Activated T-cell treated with anti-CD3 and anti-CD28 coated beads for 1 hour (primary cell): ENCODE measurements at places on chromosomes 1 and 21.

DNA sequence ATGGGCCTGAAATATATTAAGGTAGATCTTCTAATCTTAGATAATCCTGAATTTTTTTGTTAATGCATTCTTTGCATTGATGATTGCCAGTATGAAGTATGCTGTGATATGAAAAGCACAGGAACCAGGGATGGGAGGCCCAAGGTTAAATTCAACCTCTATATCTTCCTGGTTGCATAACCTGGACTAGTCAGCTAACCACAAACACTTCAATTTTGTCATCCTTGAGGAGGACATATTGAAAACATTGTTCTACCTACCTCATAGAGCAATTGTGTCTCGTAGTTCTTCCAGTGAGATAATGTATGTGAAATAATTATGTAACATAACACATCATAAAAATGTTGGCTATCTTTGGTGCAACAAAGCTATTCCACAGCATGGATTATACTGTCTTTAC, 25.6 kb downstream of the PDC start:
- no peak for DNase-seq

DNA sequence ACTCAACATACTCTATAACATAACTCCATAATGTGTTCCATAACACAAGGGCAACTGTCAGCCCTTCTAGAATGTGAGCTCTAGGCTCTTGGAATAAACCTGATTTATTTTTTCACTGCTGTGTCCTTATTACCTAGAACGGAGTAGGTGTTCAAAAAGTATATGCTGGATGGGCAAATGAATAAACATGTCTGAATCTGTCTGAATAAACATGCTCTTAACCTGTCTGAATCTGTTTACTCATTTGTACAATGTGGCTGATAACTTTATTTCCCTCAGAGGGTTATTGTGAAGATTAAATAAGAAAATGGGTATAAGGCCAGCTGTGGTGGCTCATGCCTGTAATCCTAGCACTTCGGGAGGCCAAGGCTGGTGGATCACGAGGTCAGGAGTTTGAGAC, 42.3 kb downstream of the AZIN2 start:
- no peak for DNase-seq

DNA sequence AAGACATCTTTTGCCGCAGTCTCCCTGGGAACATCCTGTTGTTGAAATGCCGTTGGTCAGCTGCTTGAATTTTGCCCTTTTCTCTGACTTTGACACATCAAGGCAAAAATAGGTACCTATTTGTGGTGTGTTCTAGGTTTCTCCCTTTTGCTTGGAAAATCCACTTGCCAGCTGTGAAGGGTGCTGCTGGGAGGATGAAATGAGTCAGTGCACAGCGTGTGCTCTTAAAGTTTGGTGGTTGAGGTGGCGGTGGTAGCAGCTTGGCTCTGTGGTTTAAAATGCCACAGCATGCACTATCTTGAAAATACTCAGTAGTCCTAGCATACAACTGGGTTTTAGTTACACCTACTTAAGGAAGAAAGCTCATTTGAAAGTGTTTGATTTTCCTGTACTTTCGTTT, 183.8 kb downstream of the DHRS3 start:
- DNase-seq = peak; percentile 27

DNA sequence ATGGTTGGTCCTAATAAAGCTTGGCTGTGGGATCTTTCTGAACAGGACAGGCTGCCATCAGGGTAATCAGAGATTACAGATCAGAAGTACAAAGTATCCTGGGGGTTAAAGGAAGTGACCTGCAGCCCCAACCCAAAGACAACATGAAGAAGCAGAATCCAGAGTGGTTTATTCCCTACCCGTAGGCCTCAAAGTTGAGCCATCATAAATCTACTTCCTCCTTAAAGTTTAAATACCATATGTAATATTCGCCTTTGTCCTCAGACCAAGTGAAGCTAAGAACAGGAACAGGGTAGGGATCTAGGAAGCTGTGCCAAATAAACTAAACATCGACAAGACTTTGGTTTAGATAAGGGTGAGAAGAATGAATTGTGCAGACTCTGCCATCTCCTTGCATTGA, 15.9 kb upstream of the DHX9 start:
- DNase-seq = no peak

DNA sequence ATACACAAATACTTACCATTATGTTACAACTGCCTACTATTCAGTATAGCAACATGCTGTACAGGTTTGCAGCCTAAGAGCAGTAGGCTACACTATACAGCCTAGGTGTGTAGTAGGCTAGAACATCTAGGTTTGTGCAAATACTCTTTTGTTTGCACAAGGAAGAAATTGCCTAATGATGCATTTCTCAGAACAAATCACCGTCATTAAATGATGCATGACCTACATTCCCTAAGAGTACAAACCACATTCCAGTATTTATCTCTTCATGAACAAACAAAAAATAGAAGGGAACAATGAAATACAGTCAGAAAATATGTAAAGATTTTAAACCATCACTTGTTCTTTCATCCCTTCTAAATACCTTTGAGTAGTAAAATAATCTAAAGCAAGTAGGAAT, 109.7 kb upstream of the HP1BP3 start:
- no peak for DNase-seq

GRCh38 chr1:179781962-179782361, 38.9 kb downstream of the FAM163A start:
- DNase-seq = no peak

GRCh38 chr1:234610666-234611224, 767 bp upstream of the IRF2BP2 start:
- DNase-seq = peak; percentile 78

DNA sequence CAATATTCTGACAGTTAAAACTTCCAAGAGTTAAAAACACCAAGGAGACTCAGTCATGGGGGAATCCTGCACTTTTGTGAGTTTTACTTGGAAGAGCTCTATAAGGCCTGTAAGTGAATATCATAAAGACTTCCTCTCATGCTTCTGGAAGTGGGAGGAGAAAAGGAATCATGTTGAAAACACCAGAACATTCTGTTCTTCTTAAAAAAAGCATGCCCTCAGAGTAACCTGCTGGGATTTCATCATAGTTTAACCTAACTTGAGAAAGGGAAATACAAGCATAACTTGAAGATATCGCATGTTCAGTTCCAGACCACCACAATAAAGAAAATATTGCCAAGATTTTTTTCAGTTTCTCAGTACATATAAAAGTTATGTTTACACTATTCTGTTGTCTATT, 51.9 kb downstream of the COL11A1 start:
- no peak for DNase-seq
